ENCODE measurements at places on chromosomes 16 and 17.

- no peak for DNase-seq
Observed at GRCh38 chr17:81993729-81994592, 16.5 kb downstream of the ASPSCR1 start.

GRCh38 chr17:7632492-7632894 lies 2.6 kb downstream of the SHBG start:
- no peak for DNase-seq

DNA sequence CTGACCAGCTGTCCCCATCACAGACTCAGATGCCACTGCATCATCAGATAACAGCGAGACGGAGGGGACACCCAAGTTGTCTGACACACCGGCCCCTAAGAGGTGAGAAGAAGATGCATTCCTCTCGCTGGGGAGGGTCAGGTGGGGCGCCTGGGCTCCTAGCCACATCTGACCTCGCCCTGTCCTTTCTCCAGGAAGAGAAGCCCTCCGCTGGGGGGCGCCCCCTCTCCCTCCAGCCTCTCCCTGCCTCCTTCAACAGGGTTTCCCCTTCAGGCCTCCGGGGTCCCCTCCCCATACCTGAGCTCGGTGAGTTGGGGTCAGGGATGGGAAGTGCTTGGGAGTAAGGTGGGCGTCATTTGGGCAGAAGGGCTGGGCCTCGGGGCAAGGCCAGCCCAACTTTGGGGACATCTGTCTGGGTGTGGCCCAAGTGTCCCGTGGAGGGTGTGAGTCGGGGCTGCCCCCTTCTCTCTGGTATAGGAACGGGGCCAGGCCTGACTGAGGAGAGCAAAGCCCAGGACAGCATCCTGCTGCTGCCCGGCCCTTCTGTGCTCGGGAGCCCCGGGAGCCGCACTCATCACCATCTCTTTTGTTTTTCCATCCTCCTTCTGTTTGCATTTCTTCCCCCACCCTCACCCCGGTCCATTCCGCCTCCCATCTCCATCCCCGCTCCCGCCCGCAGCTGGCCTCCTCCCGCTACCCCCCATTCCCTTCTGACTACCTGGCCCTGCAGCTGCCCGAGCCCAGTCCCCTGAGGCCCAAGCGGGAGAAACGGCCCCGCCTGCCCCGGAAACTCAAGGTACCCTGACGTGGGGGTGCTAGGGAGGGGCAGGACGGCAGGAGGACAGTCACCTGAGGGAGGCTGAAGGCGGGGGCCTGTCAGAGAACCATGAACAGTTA lies 4.9 kb downstream of the INO80E start:
- no peak for DNase-seq

- DNase-seq, result no peak
Observed at GRCh38 chr16:79845734-79846135, 245.2 kb upstream of the MAF start.

- no peak for DNase-seq
Observed at GRCh38 chr17:58493506-58493905, 5.3 kb upstream of the HSF5 start.

DNA sequence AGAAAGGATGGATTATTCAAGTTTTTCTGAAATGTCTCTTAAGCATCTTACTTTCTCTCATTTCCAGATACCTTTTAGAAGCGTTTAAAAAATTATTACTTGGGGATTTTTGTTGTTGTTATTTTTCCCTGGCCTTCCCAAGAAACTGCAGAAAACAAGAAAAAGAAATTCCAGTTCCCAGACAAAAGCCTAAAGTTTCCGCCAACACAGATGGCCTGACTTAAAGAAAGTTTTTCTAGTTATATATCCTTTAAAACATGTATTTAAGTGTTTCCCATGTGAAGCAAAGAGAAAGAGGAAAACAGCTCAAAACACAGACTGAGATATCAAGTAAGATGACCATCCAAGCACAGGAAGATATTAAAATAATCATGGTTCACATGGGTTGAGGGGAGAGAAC lies 401.7 kb upstream of the MAF start:
- DNase-seq, result no peak

DNA sequence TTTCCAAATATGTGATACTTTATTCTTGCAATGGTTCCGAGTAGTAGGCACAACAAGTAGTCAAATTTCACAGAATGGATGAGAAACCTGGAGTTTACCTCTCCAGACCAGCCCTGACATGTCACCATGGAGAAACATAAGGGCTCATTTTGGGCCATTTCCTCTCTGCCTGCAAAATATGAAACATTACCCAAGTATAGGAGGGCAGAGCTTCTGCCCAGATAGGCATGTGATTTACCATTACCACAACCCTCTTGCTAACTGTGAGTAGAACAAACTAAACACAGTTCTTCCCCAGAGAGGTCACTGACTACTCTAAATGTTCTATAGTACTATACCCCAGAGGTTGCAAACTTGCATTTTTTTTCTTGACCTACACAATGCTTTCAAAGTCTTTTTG lies 15.7 kb upstream of the KPNB1 start:
- DNase-seq, result no peak

DNA sequence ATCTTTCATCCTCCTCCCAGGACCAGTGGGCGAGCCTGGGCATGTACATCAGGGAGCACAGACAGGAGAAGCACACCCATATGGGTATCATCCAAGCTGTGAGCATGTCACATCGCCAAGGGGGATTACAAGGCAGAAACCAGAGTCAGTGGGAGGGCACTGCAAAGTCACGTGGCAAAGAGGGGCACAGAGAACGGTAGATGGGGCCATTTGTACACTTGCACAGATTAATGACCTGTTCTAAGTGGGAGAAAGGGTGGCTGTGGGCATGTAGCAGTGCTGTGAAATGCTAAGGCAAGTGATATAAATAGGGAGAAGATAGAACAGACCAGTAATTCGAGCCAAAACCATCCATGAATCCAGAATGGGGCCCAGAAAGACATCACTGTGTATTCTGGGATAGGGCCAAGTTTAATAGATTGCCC lies 265.0 kb downstream of the CPPED1 start:
- peak; percentile 91 for DNase-seq

GRCh38 chr17:79803997-79804855 lies 7.3 kb upstream of the CBX8 start:
- DNase-seq, result no peak

DNA sequence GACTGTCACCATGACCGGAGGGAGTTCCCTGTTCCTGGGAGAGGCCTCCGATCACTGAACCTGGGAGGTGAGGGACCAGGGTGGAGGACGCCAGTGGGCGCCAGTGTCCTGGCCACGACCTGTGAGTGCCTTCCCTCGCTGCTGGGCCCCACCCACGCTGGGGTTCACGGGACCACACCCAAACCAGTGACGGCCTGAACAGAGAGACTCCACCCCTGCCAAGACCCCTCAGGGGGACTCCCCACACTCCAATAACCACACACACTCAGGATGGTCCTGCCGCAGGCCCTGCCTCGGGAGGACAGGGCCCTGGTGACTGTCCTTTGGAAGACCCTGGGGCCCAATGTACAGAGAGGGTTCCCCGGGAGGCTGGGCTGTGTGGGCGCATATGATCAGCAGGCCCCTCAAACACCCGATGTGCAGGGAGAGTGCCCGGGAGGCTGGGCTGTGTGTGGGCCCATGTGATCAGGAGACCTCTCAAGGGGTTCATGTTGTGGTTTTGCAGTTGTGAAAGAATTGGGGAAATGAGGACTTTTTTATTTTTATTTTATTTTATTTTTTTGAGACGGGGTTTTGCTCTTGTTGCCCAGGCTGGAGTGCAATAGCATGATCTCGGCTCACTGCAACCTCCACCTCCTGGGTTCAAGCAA lies 26.6 kb downstream of the TPSD1 start:
- no peak for DNase-seq

- DNase-seq, result no peak
Observed at GRCh38 chr17:56130631-56131030, 22.6 kb upstream of the ANKFN1 start.

GRCh38 chr16:58413359-58413758 lies 21.1 kb downstream of the GINS3 start:
- no peak for DNase-seq

- DNase-seq, result no peak
Observed at GRCh38 chr16:27381236-27381635, 20.7 kb upstream of the IL21R start.

GRCh38 chr16:75208242-75208825 lies 1.4 kb upstream of the CTRB2 start:
- no peak for DNase-seq
